Amniotic stem cell (primary cell): ENCODE measurements at places on chromosomes 2 and 18.

DNA sequence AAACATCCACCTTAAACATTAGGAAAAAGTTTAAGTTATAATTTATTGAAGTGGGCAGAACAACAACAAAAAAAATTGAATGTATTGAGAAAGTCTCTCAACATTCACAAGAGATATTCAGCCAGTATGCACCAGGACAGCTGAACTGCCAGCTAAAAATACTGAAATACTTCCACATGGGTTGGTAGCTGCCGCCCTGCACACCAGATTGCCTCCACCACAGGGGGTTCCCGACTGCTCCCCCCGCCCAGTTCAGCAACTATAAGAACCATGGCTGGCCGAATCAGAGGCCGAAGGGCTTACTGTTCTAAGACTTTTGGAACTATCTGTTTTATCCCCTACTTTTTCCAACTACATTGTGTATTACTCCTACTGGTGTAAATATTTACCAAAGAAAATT is 150.0 kb upstream of the LRP1B start:
- DNase-seq, result no peak

DNA sequence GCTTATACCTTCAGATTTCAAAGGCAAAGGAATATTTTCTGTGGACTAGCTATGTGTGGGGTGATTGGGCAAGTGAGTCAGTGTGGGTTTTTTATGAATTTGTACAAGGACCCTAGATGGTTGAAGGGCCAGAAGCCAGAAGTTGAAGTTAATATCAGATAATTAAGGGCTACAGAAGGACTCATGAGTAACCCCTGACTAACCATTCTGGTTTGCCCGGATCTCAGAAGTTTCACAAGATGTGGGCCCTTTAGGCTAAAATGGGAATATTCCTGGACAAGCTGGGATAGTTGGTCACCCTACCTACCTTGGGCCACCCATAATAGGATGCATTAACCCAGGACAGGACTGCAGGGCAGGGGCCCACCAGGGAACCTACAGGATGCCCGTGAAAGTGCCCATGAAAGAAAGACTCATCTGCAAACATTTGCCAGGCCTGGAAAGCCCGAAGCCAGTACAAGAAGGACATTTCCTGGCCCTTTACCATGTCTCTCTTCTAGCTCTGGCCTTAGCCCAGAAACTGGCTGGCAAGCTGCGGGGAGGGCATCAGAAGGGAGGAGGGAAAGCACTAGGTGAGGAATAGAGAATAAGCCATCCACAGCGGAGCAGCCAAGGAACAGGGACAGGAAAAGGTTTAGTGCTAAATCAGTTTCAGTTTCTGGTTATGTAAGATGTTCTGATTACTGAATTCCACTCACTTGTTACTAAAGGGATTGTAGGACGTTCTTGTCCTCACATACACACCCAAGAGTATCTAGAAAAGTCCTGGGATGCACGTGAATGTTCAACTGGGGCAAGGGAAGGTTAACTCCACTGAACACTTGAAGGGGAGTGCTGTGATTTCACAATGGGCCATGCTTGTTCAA is 33.6 kb downstream of the GCG start:
- DNase-seq, result no peak

DNA sequence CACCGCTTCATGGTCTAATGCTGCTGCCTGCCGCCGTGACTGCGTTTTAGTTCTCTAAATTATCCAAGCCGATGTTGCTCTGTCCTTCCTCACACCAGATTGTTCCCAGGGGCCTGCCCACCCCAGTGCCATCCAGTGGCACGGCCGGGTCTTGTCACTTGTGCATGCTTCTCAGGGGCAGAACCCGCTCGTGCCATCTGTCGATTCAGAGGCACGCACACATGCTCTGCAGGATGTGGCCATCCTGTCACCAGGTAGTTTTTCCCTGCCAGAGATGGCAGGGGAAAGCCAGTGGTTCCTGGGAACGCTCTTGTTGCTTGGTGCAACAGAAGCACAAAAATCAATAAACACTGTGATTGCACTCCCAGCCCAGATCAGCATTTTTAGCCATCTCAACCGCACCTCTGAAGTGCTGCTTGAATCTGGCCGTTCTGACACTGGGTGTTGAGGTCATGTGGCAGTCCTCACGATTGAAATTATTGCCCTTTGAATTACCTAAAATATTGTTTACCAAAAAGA is 119.6 kb upstream of the BOD1L2 start:
- DNase-seq, result no peak

- no peak for DNase-seq
Measured at GRCh38 chr2:37527361-37527760, 144.1 kb downstream of the CDC42EP3 start.

DNA sequence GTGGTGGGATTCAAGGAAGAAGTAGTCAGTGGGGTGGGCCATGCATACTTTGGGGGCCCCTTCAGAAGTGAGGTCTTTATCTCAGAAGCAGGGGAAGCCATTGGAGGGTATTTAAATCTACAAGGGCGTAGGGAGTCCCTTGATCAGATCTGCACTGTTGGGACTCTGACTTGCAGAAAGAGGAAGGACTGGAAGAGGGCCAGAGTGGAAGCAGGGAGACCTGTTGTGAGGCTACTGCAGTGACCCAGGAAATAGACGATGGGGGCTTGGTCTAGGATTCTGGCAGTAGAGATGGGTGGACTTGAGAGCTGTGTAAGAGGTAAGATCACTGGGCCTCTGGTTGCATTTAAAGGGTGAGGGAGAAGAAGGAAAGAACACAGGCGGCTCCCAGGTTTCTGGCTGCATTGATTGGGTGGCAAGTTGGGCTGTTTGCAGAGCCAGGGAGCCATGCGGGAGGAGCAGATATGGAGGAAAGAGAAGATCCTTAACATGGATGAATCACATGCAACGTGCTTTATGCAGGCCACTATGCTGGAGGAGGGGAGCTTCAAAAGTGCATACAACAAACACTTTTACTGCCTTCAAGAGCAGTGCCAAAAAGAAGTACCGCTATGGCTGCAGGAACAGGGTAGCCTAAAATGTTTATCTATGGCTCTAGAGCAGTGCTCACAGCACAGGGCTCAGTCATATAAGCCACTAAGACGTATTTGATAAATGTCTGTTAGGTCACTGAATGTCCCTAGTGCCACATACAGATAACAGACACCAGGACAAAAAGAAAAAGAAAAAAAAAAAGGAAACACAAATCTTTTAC is 2.3 kb downstream of the SFXN5 start:
- no peak for DNase-seq

DNA sequence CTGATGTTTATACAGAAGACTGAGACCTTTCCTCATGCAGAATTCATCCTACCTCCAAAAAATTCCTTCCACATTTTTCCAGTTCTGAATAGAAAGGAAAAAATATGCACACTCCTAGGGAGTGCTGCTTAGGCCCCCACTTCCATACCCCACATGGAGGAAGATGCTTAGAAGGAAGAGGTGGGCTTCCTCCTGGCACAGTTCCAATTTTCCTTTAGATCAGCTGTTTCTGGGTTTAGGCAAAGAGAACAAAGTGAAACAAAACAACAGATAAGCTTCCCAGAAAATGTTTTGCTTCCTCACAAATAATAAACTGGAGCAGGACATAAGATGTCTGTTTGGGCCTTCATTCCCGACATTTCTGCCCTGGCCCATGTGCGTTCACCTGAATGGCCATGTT is 172.6 kb downstream of the PRPF40A start:
- no peak for DNase-seq
